ENCODE measurements at places on chromosomes 12 and 14.

GRCh38 chr14:80845856-80846255, 95.7 kb downstream of the CEP128 start:
- no peak overlapping the region for H3K4me3 ChIP-seq
- H3K27me3 ChIP-seq, result no peaks in the 10 kb centered on the region
- H3K27ac ChIP-seq, result no peak overlapping the region
- H3K4me1 ChIP-seq, result no peaks in the 10 kb centered on the region
- H3K36me3 ChIP-seq, result no peaks in the 10 kb centered on the region

- H3K27me3 ChIP-seq, result no peaks in the 10 kb centered on the region
- no peaks in the 10 kb centered on the region for H3K36me3 ChIP-seq
- H3K27ac ChIP-seq, result no peak overlapping the region
- peak; percentile 89 for DNase-seq
Measured at GRCh38 chr12:124906606-124907261, 7.7 kb downstream of the UBC start.

DNA sequence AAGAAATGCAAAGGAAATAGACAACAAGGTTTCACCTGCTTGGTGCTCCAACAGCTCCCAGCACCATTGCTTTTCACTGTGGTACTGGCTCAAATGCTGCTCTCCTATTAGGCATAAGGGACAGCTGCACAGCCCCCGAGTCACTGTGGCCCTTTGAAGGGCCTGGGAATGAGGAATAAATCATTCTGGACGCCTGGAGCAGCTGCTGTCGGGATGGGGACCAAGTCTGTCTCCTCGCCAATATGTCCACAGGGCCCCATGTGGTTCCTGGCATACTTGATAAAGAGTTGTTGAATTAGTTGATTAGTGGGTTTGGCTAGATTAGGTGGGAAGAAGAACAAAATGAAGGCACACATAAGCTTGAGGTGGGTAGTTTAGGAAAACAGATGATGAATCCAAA, 13.1 kb upstream of the NGB start:
- DNase-seq, result no peak
- no peak overlapping the region for H3K27ac ChIP-seq
- H3K4me1 ChIP-seq, result no peaks in the 10 kb centered on the region
- H3K4me3 ChIP-seq, result no peak overlapping the region

DNA sequence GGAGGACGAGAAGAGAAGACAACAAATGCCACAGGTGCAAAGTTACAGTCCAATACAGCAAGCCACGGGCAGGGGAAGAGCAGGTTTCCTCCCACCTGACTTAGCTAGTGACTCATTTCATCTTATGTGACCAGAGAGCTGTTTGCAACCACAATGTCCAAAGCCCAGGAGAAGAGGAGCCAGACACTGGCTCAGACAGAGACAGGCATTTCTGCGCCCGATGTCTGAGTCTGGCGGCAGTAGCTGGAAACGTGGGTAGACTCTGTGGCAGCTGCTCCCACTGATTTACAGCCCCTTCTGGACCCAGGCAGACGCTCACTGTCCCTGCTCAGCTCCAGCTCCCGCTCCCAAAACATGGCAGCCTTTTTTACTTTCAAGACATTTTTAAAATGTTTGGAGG, 60.0 kb downstream of the CHGA start:
- H3K27me3 ChIP-seq, result no peaks in the 10 kb centered on the region
- H3K36me3 ChIP-seq, result peaks cover 23% of the 10 kb centered on the region
- no peak overlapping the region for H3K4me3 ChIP-seq
- H3K27ac ChIP-seq, result no peak overlapping the region
- H3K4me1 ChIP-seq, result no peaks in the 10 kb centered on the region

- H3K36me3 ChIP-seq, result no peaks in the 10 kb centered on the region
- H3K4me1 ChIP-seq, result peaks cover 14% of the 10 kb centered on the region
- H3K27ac ChIP-seq, result peak overlapping the region; percentile 94
Measured at GRCh38 chr12:50764286-50765094, 589 bp downstream of the ATF1 start.

Measured in naive thymus-derived CD4-positive, alpha-beta T cell (primary cell).